ENCODE measurements at places on chromosomes 13 and 19.

DNA sequence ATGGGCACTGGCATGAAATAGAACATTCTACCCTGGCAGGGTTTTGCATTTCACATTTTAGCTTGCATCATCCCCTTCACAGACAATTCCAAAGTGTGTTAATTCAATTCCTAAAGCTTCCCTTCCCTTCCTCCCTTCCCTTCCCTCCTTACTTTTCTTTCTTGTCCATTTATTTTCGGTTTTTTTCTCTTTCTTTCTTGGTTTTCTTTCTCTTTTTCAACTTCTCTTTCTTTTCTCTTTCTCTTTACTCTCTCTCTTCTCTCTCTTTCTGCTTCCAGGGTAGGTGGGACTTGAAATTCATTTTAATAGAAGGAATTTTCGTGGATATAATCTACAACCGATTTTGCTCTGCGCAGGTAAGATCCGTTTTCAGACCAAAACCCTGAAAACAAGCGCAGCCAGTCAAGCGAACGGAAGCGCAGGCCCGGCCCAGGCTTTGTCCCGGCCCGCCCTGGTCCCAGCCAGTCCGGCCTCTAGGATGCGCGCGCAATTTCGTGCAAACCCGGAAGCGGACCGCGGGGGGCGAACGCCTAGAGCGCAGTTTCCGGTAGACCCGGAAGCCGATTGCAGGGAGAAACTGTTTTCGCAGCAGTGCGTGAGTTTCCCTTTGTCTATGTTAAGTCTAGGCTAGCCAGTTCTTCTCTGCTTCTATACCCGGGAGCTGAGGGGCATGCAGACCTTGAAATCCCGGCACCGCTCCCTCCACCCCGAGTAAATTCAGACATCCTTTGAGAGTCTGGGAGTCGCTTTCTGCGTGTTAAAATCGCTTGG is at the start of gene ZNF528:
ZNF528 (plus strand) TSS at position 540 of the 771 bp plus-strand sequence. CDS start 4,165 bp downstream, outside the sequence.
- peak; percentile 98 for DNase-seq

DNA sequence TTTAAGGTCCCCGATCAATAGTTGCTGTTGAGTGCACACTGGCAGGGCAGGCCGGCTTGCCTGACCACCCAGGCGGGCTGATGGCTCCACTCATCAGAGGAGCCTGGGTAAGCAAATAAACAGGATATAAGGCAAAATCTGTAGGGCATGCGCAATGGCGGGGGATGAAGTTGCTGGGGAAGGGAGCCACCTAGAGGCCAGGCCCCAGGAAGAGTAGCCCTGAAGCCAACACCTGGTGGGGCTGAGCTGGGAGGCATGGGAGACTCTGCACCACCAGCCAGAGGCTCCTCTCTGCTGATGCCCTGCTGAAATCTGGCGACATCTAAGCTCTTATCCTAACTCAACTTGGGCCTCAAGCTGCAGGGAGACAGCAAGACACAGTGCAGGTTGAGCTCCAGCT is 324.3 kb downstream of the ZNF536 start:
- no peak for DNase-seq

GRCh38 chr19:51009061-51009891 is 7.9 kb upstream of the KLK8 start:
- no peak for DNase-seq

DNA sequence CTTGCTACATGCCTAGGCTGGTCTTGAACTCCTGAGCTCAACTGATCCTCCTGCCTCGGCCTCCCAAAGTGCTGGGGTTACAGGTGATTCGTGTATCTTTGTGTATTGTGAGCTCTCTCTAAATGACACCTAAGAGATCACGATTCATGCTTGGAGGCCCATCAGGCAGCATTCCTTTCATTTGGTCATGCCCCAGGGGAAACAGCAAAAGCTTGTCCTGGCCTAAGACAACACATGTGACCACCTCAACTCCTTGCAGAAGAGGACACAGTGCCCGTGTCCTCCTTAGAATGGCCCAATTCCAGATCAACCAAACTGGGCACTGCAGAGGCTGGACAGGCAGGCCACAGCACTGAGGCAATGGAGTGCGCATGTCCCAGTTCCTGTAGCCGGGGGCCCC is 32.5 kb downstream of the ZC3H4 start:
- DNase-seq: no peak

GRCh38 chr19:18768997-18769891 is 21.9 kb downstream of the COMP start:
- DNase-seq: no peak

DNA sequence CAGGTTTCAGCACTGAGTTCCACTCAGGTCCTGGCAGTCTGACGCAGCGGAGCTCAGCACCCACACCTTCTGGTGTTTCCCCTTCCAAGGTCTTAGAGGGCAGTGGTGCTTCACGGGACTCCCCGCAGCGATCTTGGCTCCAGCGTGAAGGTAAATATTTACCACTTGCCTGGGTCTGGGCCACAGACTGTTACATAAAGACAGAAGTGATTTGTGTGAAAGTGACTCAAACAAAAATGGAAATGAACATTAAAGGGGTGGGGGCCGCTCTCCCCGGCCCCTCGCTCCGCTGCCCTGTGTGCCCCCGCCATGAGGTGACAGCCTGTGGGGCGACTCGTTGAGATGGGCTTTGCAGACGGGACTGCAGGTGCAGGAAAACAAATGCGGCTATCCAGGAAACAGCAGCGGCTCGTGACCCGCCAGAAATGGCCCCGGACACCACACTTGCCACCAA is 55.0 kb downstream of the GGACT start:
- DNase-seq: no peak

DNA sequence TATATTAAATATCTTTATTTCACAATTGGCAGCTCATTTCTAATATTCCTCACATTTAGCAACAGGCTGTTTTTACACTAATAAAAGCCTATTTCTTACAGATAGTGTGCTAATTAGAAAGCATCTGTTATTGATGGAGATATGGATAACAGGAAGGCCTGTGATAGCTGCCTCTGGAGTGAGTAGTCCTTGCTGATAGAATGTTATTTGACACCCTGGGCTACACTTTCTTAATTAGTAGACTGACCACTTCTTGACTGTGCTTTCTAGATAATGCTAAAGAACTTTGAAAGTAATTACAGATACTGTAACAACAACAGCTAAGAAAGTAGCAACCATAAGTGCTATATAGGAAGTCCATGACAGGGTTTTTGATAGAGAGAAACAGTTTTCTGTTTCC is 554.3 kb downstream of the DIAPH3 start:
- DNase-seq: peak; percentile 54

GRCh38 chr13:59038824-59039223 is 1124.9 kb downstream of the DIAPH3 start:
- no peak for DNase-seq

DNA sequence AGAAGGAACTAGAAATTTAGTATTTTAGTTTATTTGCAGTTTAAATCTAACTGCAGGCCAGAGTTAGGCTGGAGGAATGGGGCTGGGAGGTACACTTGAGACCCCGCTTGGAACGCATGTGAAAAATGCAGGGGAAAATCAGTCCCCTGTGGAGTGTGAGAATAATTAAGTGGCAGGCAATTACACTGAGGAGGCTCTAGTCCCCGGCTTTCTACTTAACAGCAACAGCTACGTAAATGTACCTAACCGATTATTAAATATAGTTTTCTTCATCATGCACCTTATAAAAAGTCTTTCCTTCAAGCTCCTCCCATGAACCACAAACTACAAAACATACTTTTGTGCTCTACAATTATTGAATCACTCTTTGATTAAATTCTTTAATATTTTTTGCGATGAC is 804 bp downstream of the ZNF708 start:
- peak; percentile 54 for DNase-seq

- peak; percentile 35 for DNase-seq
Observed at GRCh38 chr19:17871878-17872250, at the start of gene SLC5A5. SLC5A5 (plus strand) TSS chr19:17871945; CDS start chr19:17872320, 375 bp downstream.

DNA sequence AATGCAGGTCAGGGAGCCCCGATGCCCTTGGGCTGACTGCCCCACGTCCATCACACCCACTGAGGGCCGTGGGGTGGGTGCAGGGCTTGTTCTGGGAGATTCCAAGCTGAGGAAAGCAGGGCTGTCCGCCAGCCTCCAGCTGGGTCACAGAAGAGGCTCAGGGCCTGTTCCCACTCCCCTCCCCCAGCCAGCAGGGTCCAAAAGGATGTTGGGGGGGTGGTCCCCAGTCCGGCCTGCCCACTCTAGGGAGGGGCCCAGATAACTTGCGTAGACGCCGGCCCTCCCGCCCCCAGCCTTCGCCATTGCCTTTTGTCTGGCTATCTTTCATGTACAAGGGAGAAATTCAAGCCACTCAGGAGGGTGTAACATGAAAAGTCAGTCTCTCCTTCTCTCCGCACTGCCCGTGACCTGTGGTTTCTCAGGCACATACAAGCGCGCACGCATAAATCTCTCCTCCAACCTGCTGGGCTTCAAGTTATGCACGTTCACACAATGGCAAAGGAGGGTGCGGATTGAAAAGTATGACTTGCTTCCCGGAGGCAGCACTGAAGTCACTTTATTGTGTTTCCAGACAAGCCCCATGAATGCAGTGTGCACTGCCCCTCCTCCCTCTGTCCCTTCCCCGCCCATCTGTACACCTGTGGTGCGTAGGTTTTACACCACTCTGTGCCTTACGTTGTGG is 20.2 kb downstream of the CARM1 start:
- no peak for DNase-seq

DNA sequence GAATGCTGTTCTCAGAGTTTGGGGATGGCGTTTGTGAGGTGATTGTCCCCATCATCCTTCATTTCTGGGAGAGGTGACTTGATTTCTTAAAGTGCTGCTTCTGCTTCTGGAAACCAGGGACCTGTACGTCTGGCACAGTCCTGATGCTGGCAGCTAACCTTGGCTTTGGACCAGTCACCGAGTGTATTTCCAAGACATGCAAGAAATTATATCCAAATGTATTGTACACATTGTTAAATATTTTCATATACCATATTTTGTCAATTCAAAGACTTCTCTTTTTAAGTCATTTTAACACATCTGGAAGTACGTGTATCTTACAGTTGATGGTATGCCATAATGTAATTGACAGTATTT is 97.4 kb downstream of the ARHGEF7 start:
- DNase-seq: no peak

DNA sequence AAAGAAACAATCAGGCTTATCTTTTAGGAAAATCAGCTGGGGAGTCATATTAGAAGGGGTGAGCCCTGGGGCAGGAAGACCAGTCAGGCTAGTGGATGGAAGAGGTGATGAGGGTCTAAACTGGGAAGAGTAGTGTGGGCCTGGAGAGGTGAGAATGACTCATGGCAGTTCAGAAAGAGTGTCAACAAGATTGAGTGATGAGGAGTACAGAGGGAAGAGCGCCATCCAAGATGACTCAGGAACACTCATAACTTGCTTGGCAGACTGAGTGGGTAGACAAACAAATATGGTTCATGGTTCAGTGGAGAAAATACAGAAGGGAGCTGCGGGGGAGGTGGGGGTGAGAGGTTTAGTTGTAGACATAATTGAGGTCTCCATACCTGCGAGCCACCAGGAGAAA is 17.3 kb upstream of the CLDN10 start:
- no peak for DNase-seq

- peak; percentile 18 for DNase-seq
Observed at GRCh38 chr13:45257638-45258333, 56.9 kb upstream of the KCTD4 start.

- peak; percentile 69 for DNase-seq
Observed at GRCh38 chr13:81171065-81171647, 830.2 kb upstream of the SPRY2 start.
